ENCODE measurements at places on chromosomes 4 and X.

- no peak for DNase-seq
Observed at GRCh38 chr4:47863486-47863885, 25.6 kb upstream of the CORIN start.

DNA sequence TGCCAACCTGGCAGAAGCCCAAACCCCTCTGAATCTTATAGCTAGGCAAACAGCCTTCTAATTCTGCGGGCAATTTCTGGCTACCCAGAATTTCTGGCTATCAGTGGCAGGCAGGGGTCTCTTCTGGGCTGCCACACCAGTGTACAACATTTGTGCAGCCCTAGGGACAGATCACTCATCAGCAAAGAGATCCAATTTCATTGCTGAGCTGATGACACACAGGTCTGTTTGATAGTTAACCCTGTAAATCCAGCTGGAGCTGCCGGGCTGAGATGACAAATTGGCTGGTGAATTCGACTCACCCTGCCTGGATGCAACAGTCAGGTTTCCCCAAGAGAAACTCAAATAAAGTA, 2.4 kb downstream of the MID1 start:
- no peak for DNase-seq

GRCh38 chr4:60241866-60242265, 958.3 kb upstream of the ADGRL3 start:
- DNase-seq = peak; percentile 22

DNA sequence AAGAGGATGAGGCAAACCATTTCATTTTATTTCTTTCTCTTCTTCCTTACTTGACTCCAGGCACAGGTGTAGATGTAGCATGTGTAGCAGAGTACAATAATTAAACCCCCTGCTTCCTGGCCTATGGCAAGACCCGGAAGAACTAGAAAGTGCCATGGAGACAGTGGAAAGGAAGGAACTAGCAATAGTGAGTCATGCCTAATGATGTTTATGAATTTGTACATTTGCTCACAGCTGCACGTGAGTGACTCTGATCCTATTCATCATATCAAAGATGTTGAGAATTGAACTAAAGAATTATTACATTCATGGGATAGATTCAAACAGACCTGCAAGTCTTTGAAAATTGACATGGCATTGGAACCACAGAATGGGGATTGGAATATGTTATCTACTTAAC, 2233.9 kb upstream of the TENM3 start:
- no peak for DNase-seq

GRCh38 chr4:8607603-8608481, 15.3 kb downstream of the CPZ start:
- no peak for DNase-seq
